ENCODE measurements at places on chromosomes 12 and 14.

DNA sequence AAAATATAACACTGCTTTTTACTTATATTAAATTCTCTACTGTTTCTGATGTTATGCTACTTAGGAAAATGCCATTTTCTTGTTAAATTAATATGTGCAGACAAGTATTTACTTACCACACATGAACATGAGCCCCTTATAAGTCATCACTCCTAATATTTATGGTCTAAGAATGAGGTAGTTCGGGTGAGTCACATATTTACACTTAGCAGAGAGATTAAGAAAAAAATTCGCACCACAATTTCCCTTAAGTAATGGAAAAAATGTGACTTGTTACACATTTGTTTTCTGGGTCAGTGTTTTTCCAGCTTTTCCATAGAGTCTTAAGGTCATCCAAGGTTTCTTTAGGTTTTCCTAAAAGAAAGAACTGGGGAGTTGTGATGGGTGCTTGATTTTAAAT is 68.3 kb downstream of the RERG start:
- no peak for DNase-seq

DNA sequence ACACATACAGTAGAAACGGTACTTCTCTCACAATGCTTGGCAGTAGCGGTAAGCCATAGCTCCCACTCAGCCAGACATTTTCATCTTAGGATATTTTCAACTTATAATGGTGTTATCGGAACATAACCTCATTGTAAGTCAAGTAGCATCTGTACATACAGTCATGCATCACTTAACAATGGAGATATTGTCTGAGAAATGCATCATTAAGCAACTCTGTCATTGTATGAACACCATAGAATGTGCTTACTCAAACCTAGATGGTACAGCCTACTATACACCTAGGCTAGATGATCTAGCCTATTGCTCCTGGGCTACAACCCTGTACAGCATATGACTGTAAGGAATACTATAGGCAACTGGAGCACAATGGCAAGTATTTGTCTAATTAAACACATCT is 40.8 kb downstream of the RPS6KA5 start:
- no peak for DNase-seq

DNA sequence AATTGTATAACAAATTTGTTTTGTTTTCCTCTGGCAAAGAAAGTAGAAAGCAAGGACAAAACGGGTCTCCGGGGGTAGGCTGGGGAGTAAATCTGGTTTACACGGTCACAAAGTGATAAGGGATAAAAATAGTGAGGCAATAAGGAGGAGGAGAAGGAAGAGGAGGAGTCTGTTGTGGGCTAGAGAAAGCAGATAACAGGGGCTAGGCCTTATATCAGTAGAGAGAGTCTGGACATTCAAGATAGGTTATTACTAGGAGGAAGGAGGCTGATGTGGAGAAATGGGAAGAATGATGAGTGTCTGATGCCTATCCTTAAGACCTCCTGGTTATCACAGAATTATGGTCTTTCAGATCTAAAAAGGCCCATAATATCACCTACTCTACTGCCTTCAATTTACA is 83.2 kb upstream of the SSTR1 start:
- no peak for DNase-seq

DNA sequence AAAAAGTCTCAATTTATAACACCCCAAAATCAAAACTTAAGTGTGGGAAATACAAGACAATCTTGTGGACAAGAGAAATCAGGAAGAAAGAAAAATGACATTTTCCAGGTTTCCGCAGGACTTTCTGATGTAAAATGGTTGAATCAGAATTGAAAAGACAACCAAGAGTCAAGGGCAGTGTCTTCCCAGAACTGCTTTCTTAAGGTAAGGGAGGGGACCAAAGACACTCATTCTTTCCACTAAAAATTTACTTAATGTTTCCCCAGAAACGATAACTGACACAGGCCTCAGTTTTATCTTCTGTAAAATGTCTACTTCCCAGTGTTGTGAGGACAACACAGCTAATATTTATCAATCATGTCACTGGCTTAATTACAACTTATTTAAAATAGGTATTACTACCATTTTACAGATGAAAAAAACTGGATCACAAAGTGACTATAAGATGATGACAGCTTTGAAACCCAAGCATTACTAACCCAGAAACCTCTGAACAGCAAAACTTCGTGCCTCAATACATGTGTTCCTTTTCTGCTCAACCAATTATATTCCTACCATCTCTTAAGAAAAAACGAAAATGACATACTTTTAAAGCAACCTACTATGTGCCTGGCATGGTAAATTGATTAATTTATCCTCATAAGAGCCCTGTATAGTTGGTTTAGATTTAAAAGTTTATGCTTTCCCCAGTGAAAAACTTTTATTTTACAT is 4.6 kb downstream of the SINHCAF start:
- DNase-seq, result no peak

- DNase-seq, result no peak
Observed at GRCh38 chr14:43525658-43526057, 981.4 kb downstream of the FSCB start.

DNA sequence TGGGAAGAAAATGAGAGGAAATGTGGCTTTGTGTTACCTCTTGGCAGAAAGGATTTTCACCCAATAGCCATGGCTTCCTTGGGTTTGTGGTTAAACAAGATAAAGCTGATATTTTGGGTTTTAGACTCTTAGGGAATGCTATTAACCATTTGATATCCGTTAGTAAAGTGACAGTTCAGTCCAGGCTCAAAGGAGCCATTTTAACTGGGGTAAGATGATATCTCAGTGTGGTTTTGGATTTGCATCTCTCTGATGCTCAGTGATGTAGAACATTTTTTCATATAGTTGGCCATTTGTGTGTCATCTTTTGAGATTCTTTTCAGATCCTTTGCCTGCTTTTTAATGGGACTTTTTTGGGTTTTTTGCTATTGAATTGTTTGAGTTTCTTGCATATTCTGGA is 30.1 kb downstream of the IFT43 start:
- DNase-seq, result no peak

DNA sequence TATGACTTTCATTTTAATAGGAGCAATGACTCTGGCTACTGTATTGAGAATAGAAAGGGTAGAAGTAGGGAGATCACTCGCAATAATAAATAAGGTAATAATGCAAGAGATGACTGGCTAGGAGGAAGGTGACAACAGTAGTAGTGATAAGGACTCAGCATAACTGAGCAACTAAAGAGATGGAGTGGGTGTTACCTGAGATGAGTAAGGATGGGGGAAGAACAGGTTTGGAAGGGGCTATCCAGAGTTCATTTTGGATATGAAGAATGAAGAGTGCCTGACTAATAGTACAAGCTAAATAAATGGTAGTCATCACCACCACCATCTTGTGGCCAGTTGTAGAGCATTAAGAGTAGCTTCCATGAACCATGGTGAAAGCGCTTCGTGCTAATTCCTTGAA is 101.1 kb downstream of the RPS6KA5 start:
- DNase-seq, result no peak

- DNase-seq, result no peak
Observed at GRCh38 chr12:53215497-53215896, 8.4 kb upstream of the ITGB7 start.

DNA sequence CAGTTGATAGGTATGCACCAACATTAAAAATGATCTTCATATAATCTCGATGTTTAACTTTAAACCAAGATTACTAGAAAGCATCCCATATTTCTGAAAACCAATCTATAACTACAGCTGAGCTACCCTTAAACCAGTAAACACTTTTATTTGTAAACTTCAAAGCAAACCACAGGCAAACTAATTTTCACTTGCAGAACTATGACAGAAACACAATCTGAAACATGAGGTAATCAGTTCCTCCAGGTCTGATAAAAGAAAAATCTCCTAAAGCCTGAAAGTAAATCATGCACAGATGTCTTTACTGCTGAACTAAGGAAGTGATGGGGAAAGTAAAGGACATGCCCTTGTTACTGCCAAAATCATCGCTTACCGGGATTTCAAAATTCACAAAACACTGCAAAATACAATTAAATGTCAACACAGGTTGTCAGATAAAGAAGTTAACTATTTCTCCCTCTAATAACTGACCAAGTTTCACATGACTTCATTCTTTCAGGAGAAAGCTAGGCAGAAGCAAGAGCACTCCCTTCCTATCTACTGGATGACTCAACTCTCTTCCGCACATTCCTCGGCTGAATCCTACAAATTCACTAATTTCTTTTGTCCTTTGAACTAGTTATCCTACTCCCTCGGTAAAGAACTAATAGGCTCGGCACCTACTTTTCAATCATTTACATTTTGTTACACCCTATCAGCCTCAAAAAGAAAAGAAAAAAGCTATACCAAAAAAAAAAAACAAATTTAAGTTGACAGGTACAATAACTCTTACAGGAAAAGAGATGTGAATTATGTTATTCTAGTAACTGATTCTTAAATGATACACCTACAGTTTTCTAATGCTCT is 1.4 kb downstream of the EEA1 start:
- peak; percentile 50 for DNase-seq

DNA sequence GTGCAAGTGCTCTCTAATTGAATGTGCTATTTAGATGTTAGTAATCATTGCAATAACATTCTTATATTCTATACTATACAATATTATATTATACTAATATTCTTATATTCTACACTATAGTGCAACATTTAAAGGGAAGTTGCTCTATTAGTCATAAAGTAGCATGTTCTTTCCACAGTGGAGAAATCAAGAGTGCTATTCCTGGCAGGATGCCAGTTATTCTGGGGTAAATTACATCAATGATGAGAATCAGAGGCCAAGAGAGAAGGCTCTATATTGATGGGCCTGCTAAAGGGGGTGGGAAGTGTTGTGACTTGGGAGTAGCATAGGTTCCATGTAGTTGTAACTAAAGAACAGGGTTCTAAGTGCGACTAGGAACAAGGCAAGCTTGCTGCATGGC is 121.5 kb downstream of the SLC15A5 start:
- DNase-seq, result no peak

- DNase-seq, result peak; percentile 54
Observed at GRCh38 chr14:34365309-34365915, 96.6 kb downstream of the SPTSSA start.

DNA sequence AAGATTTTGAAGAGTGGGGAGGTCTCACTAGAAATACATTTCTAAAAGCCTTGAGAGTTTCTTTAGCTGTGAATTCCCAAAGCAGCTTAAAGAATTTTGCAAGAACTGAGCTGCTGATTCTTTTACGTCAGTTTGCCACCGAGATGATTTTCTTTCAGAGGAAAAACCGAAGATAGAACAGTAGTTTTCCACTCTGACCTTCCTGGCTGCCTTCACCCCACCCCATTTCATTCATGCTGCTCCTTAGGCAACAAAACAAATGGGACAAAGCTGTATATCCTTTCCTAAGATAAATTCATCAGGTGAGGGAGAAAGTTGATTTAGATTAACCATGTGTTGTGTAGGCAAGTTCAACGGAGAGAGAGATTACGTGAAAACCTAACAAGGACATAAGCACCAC is 947.0 kb downstream of the GALC start:
- DNase-seq, result no peak

All from pons (tissue), 1 donor.